ENCODE measurements at places on chromosomes 5 and 9. TPM values are rescaled to one million over a fixed set of nuclear protein-coding genes. Genes with fewer than 3 reads are reported as not detected.

The CER1 gene
- total RNA-seq = not detected

The SLC4A9 gene
- not detected for total RNA-seq

The IRX1 gene
- total RNA-seq = not detected

The C5orf63 gene
- total RNA-seq = 12.2 TPM

The EXOC3 gene
- total RNA-seq = 31.0 TPM

The ELAVL2 gene
- 0.92 TPM for total RNA-seq

The BAAT gene
- total RNA-seq = 0.14 TPM

The SH3TC2 gene
- total RNA-seq = 1.8 TPM

The ABLIM3 gene
- total RNA-seq = 6.5 TPM

The CRB2 gene
- total RNA-seq = not detected

Measured in NCI-H460 (cell line).